Naive thymus-derived CD8-positive, alpha-beta T cell (primary cell): ENCODE measurements at places on chromosomes 16 and 17. TPM values are rescaled to one million over a fixed set of nuclear protein-coding genes. Genes with fewer than 3 reads are reported as not detected.

DNA sequence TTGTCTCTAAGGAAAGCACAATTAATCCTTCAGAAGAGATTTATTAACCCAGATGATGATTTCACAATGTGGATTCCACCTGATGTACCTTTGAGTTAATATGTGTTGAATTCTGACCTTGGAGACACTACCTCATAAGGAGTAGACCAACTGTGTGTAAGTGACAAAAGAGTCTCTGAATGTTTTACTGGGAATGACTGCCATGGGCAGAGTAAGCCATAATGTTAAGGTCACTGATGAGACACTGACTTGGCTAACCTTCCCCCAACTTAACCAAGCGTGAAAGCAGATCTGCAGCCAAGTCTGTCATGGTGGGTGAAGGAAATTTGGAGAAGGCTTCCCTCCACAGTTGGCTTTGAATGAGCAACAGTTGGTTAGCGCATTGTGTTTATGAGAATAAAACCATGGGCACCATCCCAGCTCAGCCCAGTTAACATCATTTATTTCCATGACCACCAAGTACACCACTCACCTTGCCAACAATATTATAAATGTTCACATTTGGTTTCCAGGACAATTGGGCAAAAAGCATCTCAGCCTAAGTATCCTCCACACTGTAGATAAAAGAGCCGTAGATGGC is 618.5 kb downstream of the KCNJ2 start:
- H3K4me1 ChIP-seq: no peaks in the 10 kb centered on the region
- H3K27ac ChIP-seq: no peak overlapping the region
- DNase-seq: no peak
- no peak overlapping the region for H3K4me3 ChIP-seq
- peaks cover 5% of the 10 kb centered on the region for H3K36me3 ChIP-seq

The FAM171A2 gene
- total RNA-seq: 1.3 TPM

DNA sequence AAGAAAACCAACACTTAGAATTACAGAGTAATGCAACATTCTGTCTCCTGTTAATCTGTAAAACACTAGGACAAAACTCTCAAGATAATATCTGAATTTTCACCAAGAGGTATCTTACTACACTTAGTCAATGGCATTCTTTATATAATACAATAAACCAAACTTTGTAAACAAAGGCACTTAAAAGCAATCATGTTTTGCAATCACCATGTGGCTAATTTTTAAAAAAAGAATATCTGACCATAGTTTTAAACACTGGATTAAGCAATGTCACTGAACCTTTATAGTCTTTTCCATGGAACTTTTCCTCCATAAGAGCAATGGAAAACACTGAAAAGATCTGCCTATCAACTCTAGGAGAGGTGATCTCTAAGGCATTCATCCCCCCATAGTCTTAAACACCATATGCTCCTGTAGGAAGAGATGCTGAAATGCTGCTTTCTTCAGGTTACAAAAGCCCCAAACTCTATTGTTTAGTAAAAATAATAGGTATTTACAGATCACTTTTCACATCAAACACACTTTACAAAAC is 144.2 kb upstream of the CORO6 start:
- no peak for DNase-seq
- no peak overlapping the region for H3K27ac ChIP-seq
- peaks cover 2% of the 10 kb centered on the region for H3K4me1 ChIP-seq

- no peaks in the 10 kb centered on the region for H3K4me1 ChIP-seq
- H3K4me3 ChIP-seq: no peak overlapping the region
- H3K27ac ChIP-seq: no peak overlapping the region
- H3K27me3 ChIP-seq: no peaks in the 10 kb centered on the region
- no peaks in the 10 kb centered on the region for H3K36me3 ChIP-seq
These were observed 61.1 kb downstream of the MRC2 start for GRCh38 chr17:62688398-62689160.

The SLC4A1 gene
- not detected for total RNA-seq

The EVPL gene
- 8.2 TPM for total RNA-seq
